ENCODE measurements at places on chromosomes 12 and 14.

- H3K27ac ChIP-seq, result no peak overlapping the region
- H3K27me3 ChIP-seq, result peaks cover 16% of the 10 kb centered on the region
- DNase-seq, result no peak
Observed at GRCh38 chr14:66117600-66117999, 368.6 kb upstream of the CCDC196 start.

GRCh38 chr14:54003064-54003463 lies 46.4 kb upstream of the BMP4 start:
- H3K4me3 ChIP-seq, result no peak overlapping the region
- no peaks in the 10 kb centered on the region for H3K27me3 ChIP-seq
- no peak for DNase-seq

DNA sequence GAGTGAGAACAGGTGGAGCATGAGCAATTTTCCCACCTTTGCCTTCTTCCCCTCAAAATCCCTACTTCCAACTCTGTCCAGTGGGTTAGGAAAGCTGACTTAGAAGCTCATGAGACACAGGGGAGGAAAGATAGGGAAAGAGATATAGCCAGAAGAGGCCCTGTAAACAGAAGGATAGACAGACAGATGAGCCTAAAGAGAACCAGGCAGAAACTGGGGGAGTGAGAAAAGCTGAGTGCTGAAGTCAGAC lies 5.0 kb downstream of the AJUBA start:
- H3K27me3 ChIP-seq, result peaks cover 29% of the 10 kb centered on the region
- H3K27ac ChIP-seq, result no peak overlapping the region
- no peaks in the 10 kb centered on the region for H3K36me3 ChIP-seq
- H3K4me1 ChIP-seq, result peaks cover 13% of the 10 kb centered on the region

GRCh38 chr14:101071493-101071906 lies 168.0 kb upstream of the RTL1 start:
- H3K4me1 ChIP-seq, result peaks cover 24% of the 10 kb centered on the region
- no peak for DNase-seq
- H3K27me3 ChIP-seq, result peaks cover 37% of the 10 kb centered on the region
- no peak overlapping the region for H3K4me3 ChIP-seq
- H3K27ac ChIP-seq, result no peak overlapping the region

DNA sequence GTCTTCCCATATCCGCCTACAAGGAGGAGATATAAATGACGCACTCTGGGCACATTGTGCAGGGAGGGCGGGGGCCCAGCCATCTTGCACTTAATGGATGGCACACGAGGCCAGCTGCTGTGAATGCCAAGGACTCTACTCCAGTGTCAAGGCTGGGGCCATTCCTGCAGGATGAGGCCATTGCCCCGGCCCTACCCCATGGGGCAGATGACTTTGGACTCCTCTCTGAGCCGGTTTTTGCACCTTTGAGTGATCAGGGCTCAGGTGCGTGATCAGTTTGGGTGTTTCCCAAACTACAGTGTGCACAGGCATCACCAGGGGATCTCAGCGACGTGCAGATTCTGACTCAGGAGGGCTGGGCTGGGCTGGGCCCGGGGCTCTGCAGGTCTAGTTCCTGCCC lies 16.1 kb downstream of the MMAB start:
- H3K4me3 ChIP-seq, result no peak overlapping the region
- no peaks in the 10 kb centered on the region for H3K27me3 ChIP-seq
- no peak for DNase-seq
- H3K4me1 ChIP-seq, result peaks cover 7% of the 10 kb centered on the region
- no peak overlapping the region for H3K27ac ChIP-seq
- H3K36me3 ChIP-seq, result peaks cover 5% of the 10 kb centered on the region

DNA sequence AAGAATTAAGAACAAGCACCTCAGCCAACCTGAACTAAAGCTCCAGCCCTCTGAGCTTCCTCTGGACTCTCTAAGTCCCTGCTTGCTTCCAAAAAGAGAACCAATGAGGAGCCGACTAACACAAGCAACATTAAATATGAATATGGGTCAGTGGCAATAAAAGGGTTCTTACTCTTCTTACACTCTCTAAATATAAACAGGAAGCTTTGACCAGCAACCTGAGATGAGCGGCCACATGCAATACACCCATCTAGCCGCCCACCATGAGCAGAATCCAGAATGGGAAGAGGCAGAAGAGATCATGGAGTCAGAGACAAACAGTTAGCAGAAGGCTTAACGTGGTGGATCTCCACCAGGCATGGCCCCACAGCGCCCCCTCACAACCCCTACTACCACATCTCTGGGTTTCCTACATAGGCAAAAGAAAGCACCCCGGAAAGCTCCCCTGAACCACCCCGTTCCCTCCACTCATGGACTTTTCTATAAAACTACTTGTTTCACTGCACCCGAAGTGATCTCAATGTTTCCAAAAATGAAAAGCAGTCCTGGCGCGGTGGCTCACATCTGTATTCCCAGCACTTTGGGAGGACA lies 59.4 kb downstream of the TTC7B start:
- no peak for DNase-seq
- H3K27ac ChIP-seq, result no peak overlapping the region
- no peaks in the 10 kb centered on the region for H3K27me3 ChIP-seq

- no peak for DNase-seq
- H3K36me3 ChIP-seq, result no peaks in the 10 kb centered on the region
- H3K4me1 ChIP-seq, result peaks cover 51% of the 10 kb centered on the region
Observed at GRCh38 chr14:64706593-64707193, 2.5 kb downstream of the PLEKHG3 start.

DNA sequence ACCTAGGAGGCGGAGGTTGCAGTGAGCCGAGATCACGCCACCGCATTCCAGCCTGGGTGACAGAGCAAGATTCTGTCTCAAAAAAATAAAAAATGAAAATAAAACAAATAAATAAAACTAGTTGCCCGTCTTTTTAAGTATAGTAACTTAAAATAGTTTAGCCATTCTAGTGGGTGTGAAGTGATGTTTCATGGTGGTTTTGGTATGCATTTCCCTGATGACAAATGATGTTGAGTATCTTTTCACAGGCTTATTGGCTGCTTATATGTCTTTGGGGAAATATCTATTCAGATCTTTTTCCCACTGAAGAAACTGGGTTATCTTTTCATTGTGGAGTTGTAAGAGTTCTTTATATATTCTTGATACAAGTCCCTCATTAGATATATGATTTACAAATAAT lies 102.4 kb upstream of the METAP2 start:
- H3K27me3 ChIP-seq, result no peaks in the 10 kb centered on the region
- no peak for DNase-seq
- H3K4me1 ChIP-seq, result no peaks in the 10 kb centered on the region
- no peak overlapping the region for H3K27ac ChIP-seq

DNA sequence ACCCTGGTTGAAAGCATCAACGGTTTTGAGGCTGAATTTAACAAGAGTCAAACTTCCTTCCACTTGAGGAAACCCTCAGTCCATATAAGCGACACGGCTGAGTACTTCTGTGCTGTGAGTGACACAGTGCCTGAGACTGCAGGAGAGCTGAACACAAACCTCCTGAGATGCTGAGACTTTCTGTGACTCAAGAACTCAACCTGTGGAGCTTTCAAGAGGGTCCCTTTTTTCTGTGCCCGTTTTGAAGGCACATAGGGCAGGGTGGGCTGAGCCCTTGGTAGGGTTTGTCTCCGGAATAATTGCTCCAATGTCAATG lies 305.3 kb upstream of the OR4E1 start:
- no peak overlapping the region for H3K27ac ChIP-seq
- H3K4me1 ChIP-seq, result no peaks in the 10 kb centered on the region
- no peak overlapping the region for H3K4me3 ChIP-seq
- no peaks in the 10 kb centered on the region for H3K36me3 ChIP-seq

DNA sequence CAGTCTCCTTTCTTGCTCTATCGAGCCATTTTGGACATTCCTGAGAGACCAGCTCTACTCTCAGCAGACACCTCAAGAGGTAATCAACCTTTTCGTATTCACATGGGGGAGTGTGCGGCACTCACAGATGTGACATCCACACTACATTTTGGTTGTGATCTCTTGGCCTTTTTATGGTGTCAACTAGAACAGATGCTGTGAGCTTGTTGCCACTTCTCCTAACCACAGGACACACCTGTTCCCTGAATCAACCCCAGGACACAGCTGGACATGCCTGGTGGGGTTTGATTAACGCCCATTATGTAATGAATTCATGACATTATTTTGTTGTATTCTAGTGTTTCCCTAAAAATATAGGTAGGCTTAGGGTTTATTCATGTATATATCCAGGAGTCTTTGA lies 1143.6 kb downstream of the TMEM121 start:
- H3K4me1 ChIP-seq, result peaks cover 9% of the 10 kb centered on the region
- no peaks in the 10 kb centered on the region for H3K36me3 ChIP-seq
- H3K27me3 ChIP-seq, result no peaks in the 10 kb centered on the region

DNA sequence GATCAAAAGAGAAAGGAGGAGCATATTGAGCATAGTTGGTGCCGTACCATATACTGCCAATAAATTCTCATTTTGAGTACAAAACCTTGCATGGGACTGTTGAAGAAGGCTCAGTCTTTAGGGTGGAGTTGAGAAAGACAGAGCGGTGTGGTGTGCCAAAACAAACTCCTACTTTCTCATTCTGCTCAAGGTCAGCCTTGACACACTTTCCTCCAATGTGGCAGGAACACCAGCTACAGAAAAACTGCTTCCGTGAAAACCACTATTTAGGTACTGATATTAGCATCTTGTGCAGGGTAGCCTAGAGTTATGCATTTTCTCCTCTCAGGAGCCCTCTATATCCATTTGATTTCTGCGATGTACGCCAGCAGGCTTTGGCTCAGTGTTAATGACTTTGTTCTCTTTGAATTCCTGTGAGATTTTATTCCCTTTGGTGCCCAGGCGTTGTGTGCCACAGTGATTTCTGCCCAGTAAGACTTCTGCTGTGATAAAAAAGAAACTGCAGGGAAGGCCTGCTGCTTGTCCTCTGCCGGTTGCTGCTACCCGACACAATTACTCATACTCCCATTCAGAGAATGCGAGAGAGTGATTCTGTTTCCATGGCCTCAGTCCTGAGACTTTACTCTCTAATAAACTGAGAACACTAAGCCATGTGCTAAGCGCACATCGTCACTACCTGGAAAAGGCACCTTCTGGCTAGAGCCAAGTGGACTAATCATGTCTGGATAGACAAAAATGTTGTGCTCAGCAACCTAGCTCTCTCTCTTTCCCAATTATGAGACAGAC lies 88.3 kb upstream of the MDM1 start:
- DNase-seq, result no peak
- no peaks in the 10 kb centered on the region for H3K36me3 ChIP-seq
- peak overlapping the region; percentile 4 for H3K27ac ChIP-seq
- H3K27me3 ChIP-seq, result no peaks in the 10 kb centered on the region
- peaks cover 6% of the 10 kb centered on the region for H3K4me1 ChIP-seq
- no peak overlapping the region for H3K4me3 ChIP-seq

- DNase-seq, result peak; percentile 18
- H3K27me3 ChIP-seq, result no peaks in the 10 kb centered on the region
- peak overlapping the region; percentile 86 for H3K4me3 ChIP-seq
- peaks cover 77% of the 10 kb centered on the region for H3K4me1 ChIP-seq
- H3K27ac ChIP-seq, result peak overlapping the region; percentile 90
- H3K36me3 ChIP-seq, result peaks cover 3% of the 10 kb centered on the region
Observed at GRCh38 chr14:91372671-91373495, 44.7 kb downstream of the CCDC88C start.

DNA sequence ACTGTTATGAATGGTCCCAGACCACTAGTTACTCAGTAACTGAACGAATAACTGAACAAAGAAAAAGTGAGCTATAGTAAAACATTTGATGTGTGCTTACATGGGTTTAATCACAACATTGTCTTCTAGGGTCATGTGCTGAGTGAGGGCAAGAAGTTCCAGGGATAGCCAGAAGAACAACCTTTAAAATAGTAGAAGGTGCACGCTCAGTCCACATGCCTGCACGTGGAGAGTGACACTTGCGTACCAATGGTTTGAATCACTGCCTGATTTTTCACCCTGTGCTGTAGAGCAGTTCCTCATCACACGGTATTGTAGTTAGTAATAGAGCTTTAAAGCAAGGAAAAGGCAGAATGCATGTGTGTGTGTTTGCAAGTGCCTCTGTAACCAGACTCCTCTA lies 224.2 kb downstream of the EGLN3 start:
- H3K4me3 ChIP-seq, result no peak overlapping the region
- no peaks in the 10 kb centered on the region for H3K27me3 ChIP-seq
- no peak overlapping the region for H3K27ac ChIP-seq
- H3K36me3 ChIP-seq, result no peaks in the 10 kb centered on the region
- no peaks in the 10 kb centered on the region for H3K4me1 ChIP-seq
- no peak for DNase-seq

DNA sequence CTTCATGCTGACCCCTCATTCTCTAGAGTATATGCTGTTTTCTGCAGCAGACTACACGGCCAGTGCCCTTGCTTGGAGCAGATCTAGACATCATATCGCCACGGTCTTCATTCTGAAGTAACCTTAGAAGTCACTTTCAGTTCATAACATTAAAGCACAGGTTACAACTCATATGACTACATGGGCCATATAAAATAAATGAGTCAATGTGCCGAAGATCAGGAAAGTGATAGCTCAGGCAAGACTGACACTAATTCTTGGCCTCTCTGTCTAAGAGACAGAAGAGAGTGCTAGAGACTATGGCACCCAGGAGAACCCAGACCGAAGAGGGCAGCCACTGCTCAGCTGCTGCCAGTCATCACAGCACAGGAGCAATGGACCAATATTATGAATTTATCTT lies 609.7 kb downstream of the DIO2 start:
- H3K4me1 ChIP-seq, result no peaks in the 10 kb centered on the region
- no peaks in the 10 kb centered on the region for H3K27me3 ChIP-seq
- H3K27ac ChIP-seq, result no peak overlapping the region
- no peaks in the 10 kb centered on the region for H3K36me3 ChIP-seq

DNA sequence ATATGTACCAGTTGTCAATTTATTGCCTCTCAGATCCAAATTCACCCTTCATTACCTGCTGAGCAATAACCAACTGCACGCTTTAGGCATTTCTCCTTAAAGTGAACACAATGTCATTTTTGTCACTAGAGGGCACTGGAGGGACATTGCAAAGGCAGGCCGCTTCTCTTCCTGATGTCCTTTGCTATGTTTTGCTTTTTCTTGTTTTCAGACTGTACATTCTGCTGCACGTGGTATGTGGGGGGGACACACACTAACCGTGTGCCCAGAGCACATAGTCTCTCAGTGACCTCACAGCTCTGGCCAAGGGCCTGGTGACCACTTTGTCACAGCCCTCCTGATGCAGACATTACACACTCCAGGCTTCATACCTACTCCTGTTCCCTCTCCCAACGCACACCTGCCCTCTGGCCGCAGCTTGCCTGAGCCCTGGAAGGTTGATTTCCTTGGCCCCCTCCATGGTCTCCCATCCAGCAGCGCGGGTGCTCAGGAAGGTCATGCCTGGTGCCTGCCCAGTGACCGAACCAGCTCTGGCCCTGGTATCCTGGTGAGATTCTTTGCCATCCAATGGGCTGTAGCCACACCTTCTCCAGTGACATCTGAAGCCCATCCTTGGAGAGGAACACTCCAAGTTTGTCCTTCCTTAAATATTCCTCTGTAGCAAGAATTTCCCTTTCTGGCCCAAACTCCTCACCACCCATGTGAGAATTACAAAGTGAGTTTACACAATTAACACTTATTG lies 39.9 kb downstream of the MYO1H start:
- no peak overlapping the region for H3K27ac ChIP-seq
- no peaks in the 10 kb centered on the region for H3K4me1 ChIP-seq
- no peak for DNase-seq
- H3K36me3 ChIP-seq, result no peaks in the 10 kb centered on the region

GRCh38 chr14:57080691-57081090 lies 188.0 kb downstream of the EXOC5 start:
- H3K27ac ChIP-seq, result no peak overlapping the region
- no peaks in the 10 kb centered on the region for H3K4me1 ChIP-seq
- no peaks in the 10 kb centered on the region for H3K36me3 ChIP-seq
- no peak for DNase-seq
